ENCODE measurements at places on chromosomes 5 and 9. TPM values are rescaled to one million over a fixed set of nuclear protein-coding genes. Genes with fewer than 3 reads are reported as not detected.

ALDH7A1 gene
- total RNA-seq = 22.9 TPM

FABP6 gene
- not detected for total RNA-seq

LYSMD3 gene
- total RNA-seq = 14.7 TPM

C5orf58 gene
- not detected for total RNA-seq

PCDHGC3 gene
- 38.6 TPM for total RNA-seq

SLC25A2 gene
- total RNA-seq = under 0.01 TPM

LAMC3 gene
- total RNA-seq = 0.35 TPM

DMGDH gene
- total RNA-seq = 1.9 TPM

SLC36A2 gene
- total RNA-seq = not detected

RBM27 gene
- 15.4 TPM for total RNA-seq

FOXD4L5 gene
- not detected for total RNA-seq

ADCY2 gene
- not detected for total RNA-seq

ARHGAP26 gene
- total RNA-seq = 1.9 TPM

SHOC1 gene
- under 0.01 TPM for total RNA-seq

FGD3 gene
- total RNA-seq = not detected

DNAI1 gene
- total RNA-seq = not detected

CDH9 gene
- not detected for total RNA-seq

BAAT gene
- total RNA-seq = not detected

WHRN gene
- total RNA-seq = 0.35 TPM

EIF4EBP3 gene
- total RNA-seq = 3.5 TPM

TMEM215 gene
- not detected for total RNA-seq

PCDHGC4 gene
- total RNA-seq = 0.58 TPM

ACTBL2 gene
- 3.2 TPM for total RNA-seq

LTC4S gene
- total RNA-seq = 0.89 TPM

VCP gene
- total RNA-seq = 396 TPM

C9orf50 gene
- not detected for total RNA-seq

PRDM9 gene
- not detected for total RNA-seq

SLC25A48 gene
- total RNA-seq = not detected

DDX4 gene
- total RNA-seq = not detected

ECSCR gene
- total RNA-seq = not detected

OTULINL gene
- total RNA-seq = 19.9 TPM

PCDHGA6 gene
- total RNA-seq = 1.4 TPM

GRXCR2 gene
- not detected for total RNA-seq

Measured in myometrial cell (primary cell).